ENCODE measurements at places on chromosomes 13 and 19.

DNA sequence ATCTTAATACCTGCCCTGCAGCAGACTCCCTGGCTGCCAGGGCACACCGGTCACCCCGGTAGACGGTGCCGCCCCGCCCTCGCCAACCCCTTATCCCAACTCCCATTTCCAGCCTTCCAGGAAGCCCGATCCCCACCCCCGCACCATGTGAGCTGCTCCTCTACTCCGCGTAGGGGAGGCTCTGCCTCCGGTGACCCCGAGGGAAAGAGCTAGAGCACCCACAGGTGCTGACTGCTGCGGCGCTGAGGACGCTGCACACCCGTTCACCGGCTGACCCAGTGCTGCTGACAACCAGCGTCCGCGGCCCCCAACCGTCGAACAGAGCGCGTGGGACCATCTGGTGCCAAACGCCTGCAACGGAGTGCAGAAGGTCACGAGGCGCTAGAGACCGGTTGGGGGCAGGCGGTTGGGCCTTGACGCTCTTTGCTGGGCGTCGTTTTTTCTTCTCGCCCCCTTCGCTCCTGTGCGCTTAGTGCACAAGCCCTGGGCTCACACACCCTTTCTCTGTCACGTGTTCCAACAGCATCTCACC is 59.6 kb upstream of the ZNF599 start:
- DNase-seq = no peak

DNA sequence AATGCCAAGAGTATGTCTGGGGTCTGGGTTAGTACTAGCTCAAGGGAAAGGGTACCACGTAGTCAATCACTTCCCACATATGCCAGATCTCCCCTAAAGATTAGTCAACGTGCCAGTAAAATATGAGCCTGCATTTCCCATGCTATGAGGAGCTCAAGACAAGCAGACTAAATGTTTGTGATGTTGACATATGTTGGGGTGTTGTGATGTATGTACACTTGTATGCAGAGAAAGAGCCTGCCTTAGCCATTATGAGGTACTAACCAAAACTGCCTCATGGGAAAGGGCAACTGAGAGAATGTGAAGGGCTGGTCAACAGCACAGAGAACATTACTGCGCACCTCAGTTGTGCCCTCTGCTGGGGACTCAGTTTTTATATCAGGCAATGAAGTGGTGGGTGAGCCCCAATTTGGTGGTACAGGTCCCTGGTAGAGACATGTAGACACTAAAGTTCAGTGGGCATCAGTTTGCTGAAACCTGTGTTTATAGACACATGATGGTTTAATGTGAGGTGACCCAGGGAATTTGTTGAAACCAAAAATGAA is 287.0 kb downstream of the DCT start:
- DNase-seq = no peak

DNA sequence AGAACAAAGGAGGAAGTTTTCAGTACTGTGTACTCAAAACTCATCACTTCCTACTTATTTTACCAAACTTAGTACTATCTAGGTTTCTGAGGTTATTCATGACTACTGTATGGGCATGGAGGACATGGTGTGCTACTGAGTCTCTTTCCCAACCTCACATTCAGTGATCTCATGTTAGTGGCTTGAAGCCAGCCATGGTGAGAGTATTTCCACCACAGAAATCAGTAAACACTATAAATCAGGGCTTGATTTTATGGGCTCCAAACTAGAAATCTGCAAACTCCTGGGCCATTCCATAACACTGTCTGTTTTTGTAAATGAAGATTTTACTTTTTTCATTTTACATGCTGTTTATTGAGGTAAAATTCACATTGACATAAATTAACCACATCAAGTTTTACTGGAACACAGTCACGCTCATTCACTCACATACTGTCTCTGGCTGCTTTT is 19.7 kb downstream of the MED26 start:
- DNase-seq = no peak

DNA sequence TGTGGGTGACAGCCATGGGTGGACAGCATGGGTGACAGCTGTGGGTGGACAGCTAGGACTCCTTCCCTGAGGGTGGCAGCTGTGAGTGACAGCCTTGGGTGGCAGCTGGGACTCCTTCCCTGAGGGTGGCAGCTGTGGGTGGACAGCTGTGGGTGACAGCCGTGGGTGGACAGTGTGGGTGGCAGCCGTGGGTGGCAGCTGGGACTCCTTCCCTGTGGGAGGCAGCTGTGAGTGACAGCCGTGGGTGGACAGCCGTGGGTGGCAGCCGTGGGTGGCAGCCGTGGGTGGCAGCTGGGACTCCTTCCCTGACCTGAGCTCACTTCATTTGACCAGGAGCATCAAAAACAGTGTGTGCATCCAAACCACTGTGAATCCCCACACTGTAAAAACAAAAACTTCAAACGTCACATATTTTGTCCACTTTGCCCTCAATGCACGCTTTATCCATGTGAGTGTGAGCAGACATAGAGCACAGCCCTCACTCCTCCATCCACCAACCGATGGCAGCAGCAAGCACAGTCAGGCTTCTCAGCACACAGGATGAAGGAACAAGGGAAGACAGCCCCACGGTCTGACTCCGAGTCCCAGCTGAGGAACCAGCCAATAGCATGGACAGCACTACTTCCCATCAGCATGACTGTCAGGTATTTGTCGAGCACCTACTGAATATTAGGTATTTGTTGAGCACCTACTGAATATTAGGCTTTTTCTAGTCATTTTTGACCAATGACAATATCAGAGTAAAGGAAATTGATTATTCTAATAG is 1.6 kb upstream of the CFAP97D2 start:
- DNase-seq = no peak

- DNase-seq = no peak
Measured at GRCh38 chr19:56114051-56114777, 6.9 kb downstream of the ZNF787 start.
